Testis (tissue), 5 donors: ENCODE measurements at places on chromosomes 4 and X. TPM values are rescaled to one million over a fixed set of nuclear protein-coding genes. Genes with fewer than 3 reads are reported as not detected.

- no peaks in the 10 kb centered on the region for H3K4me1 ChIP-seq
- no peak overlapping the region for H3K27ac ChIP-seq
- no peak overlapping the region for H3K4me3 ChIP-seq
- no peak for DNase-seq
- H3K36me3 ChIP-seq: no peaks in the 10 kb centered on the region
These were observed 61.3 kb upstream of the PRRG1 start for GRCh38 chrX:37287741-37288444.

GRCh38 chrX:121987163-121987562 lies 939.8 kb downstream of the GLUD2 start:
- no peak overlapping the region for H3K4me3 ChIP-seq
- no peaks in the 10 kb centered on the region for H3K4me1 ChIP-seq
- no peaks in the 10 kb centered on the region for H3K27me3 ChIP-seq
- H3K36me3 ChIP-seq: no peaks in the 10 kb centered on the region
- no peak overlapping the region for H3K27ac ChIP-seq
- DNase-seq: no peak

GRCh38 chr4:16496501-16496900 lies 270.2 kb upstream of the TAPT1 start:
- H3K27ac ChIP-seq: no peak overlapping the region
- H3K27me3 ChIP-seq: no peaks in the 10 kb centered on the region
- DNase-seq: no peak
- no peaks in the 10 kb centered on the region for H3K36me3 ChIP-seq

DNA sequence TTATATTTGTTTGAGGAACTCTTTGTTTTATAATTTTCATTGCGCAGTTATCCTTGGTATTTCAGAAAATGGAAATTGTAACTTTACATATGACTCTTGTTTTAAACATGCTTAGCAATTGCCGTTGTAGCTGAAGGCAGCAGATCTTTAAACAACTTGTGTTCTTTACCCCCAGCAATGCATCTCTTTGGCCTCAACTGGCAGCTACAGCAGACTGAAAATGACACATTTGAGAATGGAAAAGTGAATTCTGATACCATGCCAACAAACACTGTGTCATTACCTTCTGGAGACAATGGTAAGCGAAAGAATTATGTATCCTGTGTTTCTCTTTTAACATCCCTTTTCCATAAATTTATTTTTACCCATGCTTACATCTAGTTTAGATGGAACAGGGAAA lies 263.6 kb downstream of the DCTD start:
- no peaks in the 10 kb centered on the region for H3K27me3 ChIP-seq
- H3K4me1 ChIP-seq: no peaks in the 10 kb centered on the region
- H3K27ac ChIP-seq: no peak overlapping the region
- no peak for DNase-seq
- no peak overlapping the region for H3K4me3 ChIP-seq
- no peaks in the 10 kb centered on the region for H3K36me3 ChIP-seq

Gene SNX25
- 20.2 TPM for polyA plus RNA-seq

Gene DOK7
- 9.3 TPM for polyA plus RNA-seq

Gene GAGE12G
- polyA plus RNA-seq: not detected
